ENCODE measurements at places on chromosomes 4 and X. TPM values are rescaled to one million over a fixed set of nuclear protein-coding genes. Genes with fewer than 3 reads are reported as not detected.

- peak; percentile 86 for DNase-seq
Observed at GRCh38 chrX:107776649-107777535, 641 bp upstream of the NCBP2L start.

DNA sequence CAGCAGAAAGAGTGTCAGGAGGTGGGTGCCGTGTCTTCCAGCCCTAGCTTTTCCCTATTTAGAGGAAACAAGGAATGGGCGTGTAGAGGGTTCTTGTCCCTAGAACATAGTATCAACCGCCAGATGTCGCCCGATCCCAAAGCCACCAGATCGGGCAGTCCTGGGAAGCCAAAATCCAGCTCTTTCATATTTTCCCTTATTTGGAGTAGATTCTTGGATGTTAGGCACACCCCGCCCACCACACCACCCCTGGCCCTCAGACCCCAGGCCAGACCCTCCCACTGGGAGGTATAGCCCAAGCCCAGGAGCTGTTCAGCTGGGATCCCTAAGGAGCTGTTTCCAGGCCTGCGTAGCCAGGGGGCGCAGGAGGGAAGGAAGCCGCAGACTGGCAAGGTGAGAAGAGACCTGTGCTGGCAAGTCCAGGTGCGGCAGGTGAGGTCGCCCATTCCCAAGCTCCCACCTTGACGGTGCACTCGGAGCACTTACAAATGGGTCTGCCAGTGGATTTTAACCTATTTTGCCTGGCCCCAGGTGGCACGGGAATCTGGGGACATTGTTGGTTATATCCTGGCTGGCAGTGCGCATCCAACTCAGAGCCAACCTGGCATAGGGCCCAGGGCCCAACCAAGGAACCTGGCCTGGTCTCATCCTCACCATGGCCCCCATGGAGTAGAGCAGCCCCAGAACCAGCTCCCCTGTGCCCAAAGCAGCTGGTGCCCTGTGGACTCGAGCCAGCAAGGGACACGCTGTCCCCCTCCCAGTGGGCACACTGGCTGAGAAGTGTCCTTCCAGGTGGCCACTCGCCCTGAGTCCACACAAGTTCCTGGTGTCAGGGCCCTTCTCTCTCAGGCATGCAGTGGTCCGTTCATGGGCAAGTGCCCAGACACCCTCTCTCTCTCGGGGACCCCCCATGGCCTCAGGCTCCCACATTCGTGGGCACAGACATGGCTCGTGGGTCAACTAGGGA is 811 bp downstream of the FLNA start:
- DNase-seq = peak; percentile 78

GRCh38 chr4:73998040-73999011 is at the start of gene CXCL5:
CXCL5 (minus strand) TSS chr4:73998677; CDS start chr4:73998581, 96 bp downstream.
- DNase-seq = no peak

DNA sequence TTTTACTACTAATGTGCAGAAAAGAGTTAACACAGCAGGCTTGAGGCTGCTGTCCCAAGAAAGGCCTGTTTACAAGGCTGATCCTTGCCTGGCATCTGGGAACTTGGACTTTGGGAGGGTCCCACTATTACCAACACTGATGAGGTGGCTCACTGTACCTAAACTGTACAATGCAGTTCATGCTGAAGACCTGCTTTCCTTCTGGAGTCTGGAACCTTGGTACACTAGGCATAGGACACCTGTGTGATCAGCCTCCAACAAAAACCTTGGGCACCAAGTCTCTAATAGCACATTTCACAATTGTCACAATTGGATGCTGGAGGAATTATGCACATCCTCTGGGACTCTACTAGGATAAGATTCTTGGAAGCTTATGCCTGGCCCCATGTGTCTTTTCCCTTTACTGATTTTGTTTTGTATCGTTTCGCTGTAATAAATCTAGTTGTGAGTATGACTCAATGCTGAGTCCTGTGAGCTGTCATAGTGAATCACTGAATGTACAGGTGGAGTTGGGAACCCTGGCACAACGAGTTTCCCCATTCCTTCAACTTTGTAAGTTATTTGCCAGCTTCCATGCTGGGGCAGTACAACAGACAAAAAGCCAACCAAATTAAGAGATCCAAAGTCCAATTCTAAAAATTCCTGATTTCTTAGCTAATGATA is 45.9 kb downstream of the TEC start:
- no peak for DNase-seq

- no peak for DNase-seq
Observed at GRCh38 chr4:115165503-115165902, 52.1 kb upstream of the NDST4 start.

DNA sequence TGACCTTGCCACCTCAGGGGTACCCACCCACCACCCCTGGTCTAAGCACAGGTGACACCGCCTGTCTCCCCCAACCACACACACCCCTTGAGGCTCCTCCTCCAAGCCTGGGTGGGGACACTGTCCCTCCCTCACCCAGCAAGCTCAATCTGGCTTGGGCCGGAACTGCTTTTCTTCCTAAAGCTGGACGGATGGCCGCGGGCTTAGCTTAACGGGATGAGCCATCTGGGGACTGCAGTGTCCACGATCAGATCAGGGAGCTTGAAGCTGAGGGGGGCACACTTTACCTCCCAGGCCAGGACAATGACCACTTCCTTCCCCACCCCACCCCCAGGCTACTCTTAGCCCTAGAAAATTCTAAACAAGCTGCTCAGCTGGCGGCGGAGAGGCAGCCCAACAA is 1.0 kb upstream of the SLC6A8 start:
- no peak for DNase-seq

DNA sequence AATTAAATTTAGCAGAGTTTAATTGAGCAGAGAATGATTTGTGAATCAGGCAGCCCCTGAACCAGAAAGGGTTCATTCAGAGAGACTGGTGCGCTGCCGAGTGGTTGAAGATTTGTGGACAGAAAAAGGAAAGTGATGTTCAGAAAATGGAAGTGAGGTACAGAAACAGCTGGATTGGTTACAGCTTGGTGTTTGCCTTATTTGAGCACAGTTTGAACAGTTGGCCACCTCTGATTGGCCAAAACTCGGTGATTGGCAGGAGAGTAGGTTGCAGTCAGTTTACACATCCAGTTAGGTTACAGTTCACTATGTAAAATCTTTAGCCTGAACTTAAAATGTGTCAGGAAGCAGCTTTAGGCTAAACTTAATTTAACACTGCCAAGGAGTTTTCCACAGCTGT is 14.9 kb downstream of the MID1IP1 start:
- DNase-seq = no peak

DNA sequence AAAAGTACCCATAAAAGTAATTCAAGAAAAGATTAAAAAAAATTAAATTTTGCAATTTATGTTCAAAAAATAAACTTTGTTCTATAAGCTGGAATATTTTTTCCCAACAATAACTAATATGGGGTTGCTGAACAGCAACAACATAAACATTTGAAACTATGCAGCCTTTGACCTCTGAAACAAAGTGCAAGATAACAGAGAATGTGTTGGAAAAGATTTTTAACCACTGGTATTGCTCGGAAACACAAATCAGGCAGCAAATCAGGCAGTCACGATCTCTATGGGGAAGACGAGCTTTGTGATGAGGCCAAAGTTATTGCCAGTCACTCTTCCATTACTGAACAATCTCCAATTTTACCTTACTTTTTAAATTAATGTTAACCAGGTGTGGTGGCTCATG is 332.1 kb downstream of the PABPC4L start:
- DNase-seq = no peak

DNA sequence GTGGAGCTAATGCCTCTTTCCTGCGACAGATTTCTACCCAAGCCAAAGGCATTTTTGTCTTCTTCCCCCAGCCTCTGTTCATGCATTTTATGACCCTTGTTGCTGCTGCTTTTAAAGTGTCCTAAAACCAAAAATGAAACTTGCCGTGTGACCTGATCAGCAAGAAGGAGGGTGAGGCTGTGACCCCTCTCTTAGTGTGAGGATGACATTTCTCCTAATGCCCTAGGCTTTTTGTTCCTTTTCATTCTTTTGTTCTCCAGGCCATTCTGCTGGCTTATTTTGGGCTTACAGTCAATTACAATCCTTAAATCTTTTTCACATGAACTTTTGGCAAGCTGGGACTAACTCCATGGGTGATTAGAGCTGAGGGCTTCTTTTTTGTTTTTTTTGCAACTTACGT is 34.4 kb downstream of the PTTG2 start:
- DNase-seq = no peak

DNA sequence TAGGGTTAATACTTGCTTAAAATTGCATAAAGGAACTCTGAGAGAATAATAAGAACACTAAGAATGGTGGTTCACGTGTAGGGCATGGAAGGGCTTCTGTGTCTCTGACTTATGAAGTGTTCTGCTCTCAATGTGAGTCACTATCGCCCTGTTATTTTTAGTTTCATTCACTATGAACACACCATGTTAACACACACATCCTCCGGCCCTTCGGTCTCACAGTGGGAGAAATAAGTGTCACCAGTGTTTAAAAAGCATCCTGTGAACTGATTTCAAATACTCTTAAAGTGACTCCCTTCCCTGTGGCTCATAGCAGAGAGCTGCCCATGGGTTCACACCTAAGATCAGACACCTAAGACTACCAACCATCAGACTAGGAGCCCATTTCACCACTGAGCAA is 33.8 kb upstream of the FGFBP2 start:
- no peak for DNase-seq

DNA sequence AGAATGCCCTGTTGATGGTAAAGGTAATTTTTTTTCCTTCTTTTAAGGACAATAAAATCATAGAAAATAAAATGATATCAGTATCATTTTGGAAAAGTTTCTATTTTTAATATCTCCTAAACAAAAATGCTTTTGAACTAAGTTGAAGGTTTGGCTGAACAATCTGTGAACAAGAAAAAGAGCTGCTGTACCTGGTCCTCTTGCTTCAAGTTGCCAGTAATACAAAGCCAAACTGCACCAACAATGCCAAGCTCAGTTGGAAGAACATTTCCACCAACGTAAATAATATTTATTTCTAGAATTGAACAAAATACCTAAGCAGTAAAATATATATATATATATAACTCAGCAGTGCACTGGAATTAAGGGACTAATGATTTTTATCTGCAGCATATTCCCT is 132.8 kb downstream of the CAMK2D start:
- DNase-seq = no peak

DNA sequence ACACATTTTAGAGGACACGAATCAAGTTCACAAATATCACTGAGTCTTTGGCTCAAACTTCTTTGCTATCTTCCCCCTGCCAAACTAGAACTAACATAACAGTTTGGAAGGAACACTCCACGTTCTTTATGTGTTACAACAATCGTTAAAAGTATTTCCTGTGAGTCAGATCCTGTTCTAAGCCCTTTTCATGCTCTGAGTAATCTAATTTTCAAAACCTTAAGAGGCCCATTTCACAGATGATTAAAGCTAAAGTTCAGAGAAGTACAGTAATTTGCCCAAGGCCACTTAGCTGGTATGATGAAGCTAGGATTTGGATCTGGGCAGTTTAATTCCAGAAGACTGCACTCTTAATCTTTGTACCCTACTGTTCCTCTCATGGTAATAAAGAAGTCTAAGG is 854.4 kb upstream of the INTU start:
- peak; percentile 41 for DNase-seq

DNA sequence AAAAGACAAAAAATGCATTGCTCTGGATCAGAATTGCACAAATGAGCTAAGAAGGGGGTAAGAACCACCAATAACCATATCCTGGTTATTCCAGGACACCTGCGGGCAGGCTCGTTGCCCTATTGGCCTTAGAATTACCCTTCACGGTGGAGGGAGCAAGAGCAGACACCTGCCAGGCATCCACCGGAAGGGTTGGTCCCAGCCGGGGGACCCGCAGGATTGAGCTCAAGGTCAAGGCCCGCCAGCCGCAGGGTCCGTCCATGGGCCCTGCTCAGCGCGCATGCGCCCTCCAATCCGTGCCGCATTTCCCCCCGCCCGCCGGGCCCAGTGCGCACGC is 575 bp downstream of the SLC25A6 start:
- DNase-seq = no peak

- DNase-seq = peak; percentile 90
Observed at GRCh38 chrX:154541896-154542722, 4.5 kb downstream of the G6PD start.

DNA sequence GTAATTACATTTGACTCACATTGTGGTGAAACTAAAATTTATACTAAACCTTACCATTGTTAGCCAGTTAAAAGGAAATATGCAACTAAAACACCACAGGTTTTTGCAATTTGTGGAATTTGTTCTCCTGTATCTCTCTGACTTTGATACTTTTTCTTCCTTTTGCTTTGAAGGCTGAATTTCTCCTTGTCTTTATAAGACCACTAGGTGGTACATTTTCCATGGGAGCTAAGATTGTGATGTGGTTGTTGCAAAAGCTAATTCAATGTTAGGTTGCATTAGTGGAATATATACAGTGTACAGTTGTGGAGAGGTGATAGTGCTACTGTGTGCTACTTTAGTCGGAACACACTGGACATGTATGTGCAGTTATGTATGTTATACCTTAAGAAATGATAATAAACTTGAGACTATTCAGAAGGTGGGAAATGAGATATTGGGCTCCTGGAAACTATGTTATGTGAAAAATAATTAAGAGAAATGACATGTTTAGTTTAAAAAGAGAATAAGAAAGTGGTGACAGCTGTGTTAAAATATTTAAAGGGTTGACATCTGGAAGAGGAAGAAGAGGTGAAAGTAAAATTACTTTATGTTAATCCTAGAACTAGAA is 70.3 kb downstream of the ARL9 start:
- peak; percentile 39 for DNase-seq

DNA sequence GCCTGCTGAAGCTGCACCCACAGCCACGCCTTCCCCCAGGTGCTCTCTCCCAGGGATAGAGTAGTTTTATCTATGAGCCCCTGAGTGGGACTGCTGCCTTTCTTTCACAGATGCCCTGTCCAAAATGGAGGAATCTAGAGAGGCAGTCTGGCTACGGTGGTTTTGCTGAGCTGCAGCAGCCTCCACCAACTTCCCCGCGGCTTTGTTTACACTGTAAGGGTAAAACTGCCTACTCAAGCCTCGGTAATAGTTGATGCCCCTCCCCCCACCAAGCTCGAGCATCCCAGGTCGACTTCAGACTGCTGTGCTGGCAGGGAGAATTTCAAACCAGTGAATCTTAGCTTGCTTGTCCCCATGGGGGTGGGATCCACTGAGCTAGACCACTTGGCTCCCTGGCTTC is 84.5 kb downstream of the PRKG2 start:
- peak; percentile 36 for DNase-seq

- no peak for DNase-seq
Observed at GRCh38 chrX:154804261-154804956, 876 bp downstream of the MPP1 start.

GRCh38 chr4:97134456-97134855 is 1008.8 kb downstream of the STPG2 start:
- no peak for DNase-seq

- no peak for DNase-seq
Observed at GRCh38 chrX:65480960-65481359, 53.6 kb downstream of the LAS1L start.

- DNase-seq = peak; percentile 96
Observed at GRCh38 chr4:8599657-8600056, 7.1 kb downstream of the CPZ start.

GRCh38 chrX:15441464-15441863 is 51.7 kb downstream of the PIR start:
- no peak for DNase-seq

Gene SSX4
- total RNA-seq = not detected

Gene ZNF711
- 7.2 TPM for total RNA-seq

Gene C4orf17
- total RNA-seq = not detected

Measured in H4 (cell line).